ENCODE measurements at places on chromosomes 7 and 10. TPM values are rescaled to one million over a fixed set of nuclear protein-coding genes. Genes with fewer than 3 reads are reported as not detected.

DNA sequence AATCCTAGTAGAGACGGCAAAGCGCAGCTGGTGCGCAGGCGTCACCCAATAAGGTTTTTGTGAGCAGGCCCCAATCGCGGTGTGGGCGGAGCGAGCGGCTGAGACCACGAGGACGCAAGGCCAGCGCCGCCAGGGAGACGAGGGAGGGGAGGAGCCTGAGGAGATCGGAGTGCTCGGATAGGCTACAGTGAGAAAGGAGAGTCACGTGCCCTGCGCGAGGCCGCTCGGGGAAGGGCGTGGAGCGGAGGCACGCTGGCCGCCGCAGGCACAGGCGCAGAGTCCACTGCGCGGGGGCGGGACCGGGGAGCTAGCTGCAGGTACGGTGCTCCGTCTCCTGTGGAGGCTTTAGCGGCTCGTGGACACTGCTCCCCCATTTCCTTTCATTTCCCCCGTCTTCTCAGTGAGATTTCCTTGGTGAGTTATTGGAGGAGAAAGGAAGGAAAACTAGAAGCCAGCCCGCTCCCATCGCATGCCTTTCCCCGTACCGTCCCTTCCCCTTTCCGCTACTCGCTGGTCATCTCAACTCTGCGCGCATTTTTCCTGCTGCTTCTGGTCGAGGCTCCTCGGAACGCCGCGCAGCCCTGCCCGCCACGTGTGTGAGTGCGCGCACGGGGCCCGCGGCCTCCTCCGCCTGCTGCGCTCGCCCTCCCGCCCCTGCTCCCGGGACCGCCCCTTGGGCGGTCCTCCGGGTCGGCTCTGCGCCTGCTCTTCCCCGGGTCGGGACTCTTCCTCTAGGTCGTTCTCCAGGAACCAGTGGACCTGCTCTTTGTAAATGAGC lies at the start of gene THNSL1:
Gene THNSL1, plus strand, starts transcription at position 237 of the 778 bp plus-strand sequence. CDS start 6,612 bp downstream, outside the sequence.
- peak; percentile 94 for DNase-seq

GRCh38 chr10:63110940-63111339 lies 22.2 kb upstream of the NRBF2 start:
- no peak for DNase-seq

DNA sequence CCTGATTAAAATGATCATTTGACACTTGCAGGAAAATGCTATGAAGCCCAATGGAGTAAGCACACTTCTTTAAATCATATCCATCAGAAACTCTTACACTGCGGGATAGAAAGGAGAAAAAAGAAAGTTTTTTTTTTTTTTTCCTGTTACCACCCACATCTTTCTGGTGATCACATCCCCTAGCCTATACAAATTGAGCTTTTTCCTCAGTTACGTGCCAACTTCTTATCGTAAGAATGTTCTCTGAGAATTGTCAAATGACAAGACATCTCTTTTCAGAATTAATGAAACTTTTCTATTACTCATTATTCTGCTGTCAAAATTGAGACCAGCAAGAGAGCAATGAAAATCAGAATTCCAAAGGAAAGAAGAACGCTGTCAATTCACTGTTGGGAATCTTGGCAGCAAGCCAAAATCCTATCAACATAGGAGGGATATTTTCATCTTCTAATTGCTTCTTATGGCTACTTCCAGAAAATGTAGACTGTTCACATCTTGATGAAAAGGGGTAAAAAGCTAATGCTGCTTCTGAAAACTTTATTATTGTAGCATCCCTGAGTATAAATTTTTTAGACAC lies 179.5 kb downstream of the ADAM12 start:
- no peak for DNase-seq

DNA sequence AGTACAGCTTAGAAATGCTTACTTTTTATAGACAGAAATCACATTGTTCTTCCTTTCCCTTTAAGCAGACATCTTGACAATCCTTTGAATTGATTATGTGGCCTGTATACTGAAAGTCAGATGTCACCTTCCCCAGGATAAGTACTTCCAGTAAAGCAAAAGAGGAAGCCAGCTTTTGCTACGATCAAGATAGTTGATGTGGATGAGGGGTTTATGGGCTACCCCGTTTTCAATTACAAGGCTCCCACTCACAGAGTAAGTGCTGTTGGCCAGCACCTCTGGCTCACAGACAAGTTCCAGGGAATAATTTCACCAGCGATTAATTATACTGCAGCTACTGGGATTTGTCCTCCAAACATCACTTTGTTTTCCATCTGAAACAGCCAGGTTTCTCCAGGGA lies 95.1 kb upstream of the SAMD8 start:
- DNase-seq: no peak

- peak; percentile 11 for DNase-seq
These were observed 851.5 kb upstream of the COBL start for GRCh38 chr7:52168085-52168484.

DNA sequence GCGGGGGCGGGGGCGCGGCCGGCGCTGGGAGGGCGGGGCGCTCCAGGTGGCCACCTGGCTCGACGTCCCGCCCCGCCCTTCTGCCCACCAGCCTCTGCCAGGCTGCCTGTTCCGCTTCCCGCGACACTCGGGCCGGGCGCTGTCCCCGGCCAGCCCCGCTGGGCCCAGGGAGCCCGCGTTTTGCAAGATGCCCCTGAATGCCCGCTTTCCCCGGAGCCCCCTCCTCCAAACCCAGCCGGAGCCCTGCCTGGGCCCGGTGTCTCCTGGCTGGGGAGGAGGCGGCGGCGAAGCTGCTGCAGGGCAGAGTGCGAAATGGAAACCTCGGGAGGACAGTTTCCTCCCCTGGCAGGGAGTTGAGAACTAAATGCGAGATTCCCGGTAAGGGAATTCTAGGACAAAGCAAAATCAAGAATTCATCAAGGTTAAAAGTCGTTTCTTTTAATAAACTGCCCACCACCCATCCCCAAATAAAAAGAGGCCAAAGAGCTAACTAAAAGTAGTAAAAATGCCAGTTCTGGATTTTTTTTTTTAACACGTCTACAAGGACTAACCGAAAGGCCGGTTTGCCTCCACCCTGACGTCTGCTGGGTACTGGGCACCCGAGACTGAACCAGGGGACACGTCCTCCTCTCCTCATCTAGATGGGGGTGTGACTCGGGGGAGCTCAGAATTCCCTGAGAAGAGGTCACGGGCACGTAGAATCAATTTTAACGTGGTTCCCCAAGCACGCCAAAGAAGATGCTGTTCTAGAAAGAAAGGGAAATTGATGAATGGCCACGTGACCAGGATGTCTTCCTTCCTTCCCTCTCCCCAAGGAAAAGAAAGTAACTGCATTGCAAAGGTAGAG lies 200.4 kb upstream of the NFE2L3 start:
- DNase-seq: peak; percentile 23

- DNase-seq: no peak
These were observed 38.3 kb upstream of the GALNTL5 start for GRCh38 chr7:151917791-151918509.

DNA sequence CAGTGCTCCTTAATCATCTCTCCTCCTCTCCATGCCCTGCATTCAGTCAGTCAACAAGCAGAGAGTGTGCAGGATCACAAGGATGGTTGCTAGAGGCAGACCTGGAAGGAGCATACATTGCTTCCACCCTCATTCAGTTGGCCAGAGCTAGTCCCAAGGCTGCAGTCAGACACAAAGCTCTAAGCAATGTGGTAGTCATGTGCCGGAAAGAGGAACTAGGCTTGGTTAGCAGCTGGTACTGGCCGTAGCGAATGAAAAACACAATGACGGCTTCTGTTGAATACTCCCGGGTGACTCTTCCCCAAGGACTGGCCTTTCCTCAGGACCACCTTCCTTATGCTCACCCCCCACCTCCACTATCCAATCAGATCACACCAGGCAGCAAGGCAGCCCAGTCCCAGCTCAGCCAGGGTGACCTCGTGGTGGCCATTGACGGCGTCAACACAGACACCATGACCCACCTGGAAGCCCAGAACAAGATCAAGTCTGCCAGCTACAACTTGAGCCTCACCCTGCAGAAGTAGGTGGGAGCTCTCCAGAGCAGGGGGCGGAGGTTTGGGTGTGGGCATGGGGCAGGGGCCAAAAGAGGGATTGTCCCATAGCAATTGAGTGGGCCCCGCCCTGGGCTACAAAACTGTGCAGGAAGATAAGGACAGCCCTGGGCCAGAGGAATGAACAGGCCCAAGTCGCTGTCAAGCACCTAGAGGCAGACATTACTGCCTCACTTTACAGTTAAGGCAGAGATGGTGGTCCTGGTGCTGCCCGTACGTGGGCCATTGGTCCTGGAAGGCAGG lies 10.9 kb downstream of the LDB3 start:
- DNase-seq: no peak

GRCh38 chr7:100387695-100388094 lies 14.4 kb downstream of the PILRA start:
- DNase-seq: no peak

DNA sequence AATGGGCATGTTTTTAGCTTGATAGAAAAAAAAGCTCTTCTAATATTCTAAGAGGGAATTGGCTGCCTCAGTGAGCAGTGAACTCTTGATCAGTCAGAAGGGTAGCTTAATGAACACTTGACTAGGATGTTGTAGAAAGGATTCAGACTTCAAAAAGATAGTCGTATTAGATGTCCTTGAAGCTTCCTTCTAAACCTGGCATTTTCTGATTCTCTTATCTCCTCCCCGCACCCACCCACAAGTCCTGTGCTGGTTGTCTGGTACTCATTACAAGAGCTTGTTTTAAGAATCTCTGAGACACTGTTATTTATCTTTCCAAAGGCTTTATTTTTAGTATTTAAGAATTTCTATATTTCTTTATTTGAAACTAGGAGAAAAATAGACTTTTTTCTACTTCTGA lies 7.4 kb upstream of the SMIM30 start:
- no peak for DNase-seq

- DNase-seq: no peak
These were observed 94.1 kb downstream of the HBP1 start for GRCh38 chr7:107262857-107263256.

- DNase-seq: no peak
These were observed 36.3 kb downstream of the SLC25A13 start for GRCh38 chr7:96285579-96285978.

GIMAP5 gene
- total RNA-seq: 220 TPM

TMEM176A gene
- total RNA-seq: 1.3 TPM

EXOSC1 gene
- 36.0 TPM for total RNA-seq

METTL27 gene
- total RNA-seq: 6.1 TPM

TBXAS1 gene
- total RNA-seq: 1.3 TPM

NANOS1 gene
- 1.2 TPM for total RNA-seq

ZNF736 gene
- 15.8 TPM for total RNA-seq
